ENCODE measurements at places on chromosomes 5 and 9.

DNA sequence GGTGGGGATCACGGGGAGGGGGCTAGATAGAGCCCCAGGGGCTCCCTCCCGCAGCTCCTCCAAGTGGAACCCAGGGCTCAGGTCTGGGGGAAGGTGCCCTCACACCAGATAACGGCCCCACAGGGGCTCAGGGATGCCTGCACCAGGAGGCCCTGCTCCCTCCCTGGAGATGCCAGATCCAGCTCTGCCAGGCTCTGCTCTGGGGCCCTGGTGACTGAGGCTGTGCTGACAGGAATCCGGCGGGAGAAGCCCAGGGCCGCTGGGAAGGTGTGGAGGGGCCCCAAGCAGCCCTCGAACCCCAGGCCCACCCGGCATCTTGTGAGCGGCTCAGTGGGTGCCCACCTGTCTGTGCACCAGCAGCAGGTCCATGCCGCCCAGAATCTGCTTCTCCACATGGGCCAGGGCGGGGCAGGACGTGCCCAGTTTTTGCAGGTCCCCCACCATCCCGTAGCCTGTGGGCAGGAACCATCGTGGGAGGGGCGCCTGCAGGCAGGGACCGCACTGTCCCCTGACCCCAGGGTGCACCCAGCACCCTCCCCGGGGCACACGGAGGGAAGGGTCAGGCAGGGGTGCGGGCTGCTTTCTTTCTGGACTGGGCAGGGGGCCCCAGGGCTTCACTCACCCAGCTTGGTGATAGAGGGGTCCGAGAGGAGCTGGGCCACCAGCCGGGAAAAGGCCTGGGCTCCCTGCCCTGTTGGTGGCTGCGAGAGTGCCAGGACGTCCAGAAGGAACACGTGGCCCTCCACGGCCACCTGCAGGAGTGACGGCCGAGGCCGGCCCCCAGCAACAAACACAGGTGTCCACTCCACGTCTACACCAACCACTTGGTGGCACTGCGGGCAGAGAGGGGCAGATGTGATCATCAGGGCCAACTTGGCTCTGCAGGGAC, 48.9 kb upstream of the NRARP start:
- no peak for DNase-seq

DNA sequence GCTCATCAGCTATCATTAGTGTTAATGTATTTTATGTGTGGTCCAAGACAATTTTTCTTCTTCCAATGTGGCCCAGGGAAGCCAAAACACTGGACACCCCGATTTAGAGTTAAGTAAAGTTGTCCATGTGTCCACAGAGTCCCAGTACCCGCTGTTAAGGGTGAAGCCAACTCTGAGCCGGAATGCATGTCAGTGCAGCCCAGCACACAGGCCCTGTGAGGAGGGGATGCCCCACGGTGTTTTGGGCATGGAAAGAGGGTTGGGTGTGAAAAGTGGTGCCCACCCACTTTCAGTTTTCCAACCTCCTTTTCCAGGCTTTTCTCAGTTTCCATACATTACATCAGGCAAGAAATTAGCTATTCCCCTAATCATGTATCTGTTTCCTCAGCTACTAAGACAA, 24.4 kb downstream of the SHC3 start:
- DNase-seq, result no peak

GRCh38 chr9:91408475-91408874, 15.2 kb downstream of the NFIL3 start:
- no peak for DNase-seq

- DNase-seq, result no peak
These were observed 31.0 kb downstream of the GADD45G start for GRCh38 chr9:89635816-89636215.

GRCh38 chr5:135593141-135593540, 14.3 kb upstream of the CXCL14 start:
- no peak for DNase-seq

GRCh38 chr9:85522459-85523092, 219.2 kb downstream of the AGTPBP1 start:
- DNase-seq, result no peak

GRCh38 chr5:123089914-123090660, 1.0 kb downstream of the PRDM6 start:
- DNase-seq, result no peak

DNA sequence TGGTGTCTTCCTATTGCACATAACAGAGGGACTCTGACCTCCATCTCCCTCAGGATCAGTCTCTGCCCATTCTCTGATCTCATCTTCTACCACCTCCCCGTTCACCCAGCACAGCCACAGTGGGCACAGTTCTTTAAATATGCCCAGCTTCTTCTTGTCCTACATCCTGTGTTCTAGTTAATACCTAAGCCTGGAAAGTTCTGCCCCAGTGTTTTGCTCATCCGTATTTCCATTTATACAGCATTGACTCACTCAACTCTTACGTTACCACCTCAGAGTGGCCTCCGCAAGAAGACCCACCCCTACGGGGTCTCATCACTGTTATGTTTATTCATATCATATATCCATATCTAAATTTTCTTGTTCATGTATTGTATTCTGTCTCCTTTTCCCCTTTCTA, 315.5 kb downstream of the ADGRV1 start:
- DNase-seq, result no peak

DNA sequence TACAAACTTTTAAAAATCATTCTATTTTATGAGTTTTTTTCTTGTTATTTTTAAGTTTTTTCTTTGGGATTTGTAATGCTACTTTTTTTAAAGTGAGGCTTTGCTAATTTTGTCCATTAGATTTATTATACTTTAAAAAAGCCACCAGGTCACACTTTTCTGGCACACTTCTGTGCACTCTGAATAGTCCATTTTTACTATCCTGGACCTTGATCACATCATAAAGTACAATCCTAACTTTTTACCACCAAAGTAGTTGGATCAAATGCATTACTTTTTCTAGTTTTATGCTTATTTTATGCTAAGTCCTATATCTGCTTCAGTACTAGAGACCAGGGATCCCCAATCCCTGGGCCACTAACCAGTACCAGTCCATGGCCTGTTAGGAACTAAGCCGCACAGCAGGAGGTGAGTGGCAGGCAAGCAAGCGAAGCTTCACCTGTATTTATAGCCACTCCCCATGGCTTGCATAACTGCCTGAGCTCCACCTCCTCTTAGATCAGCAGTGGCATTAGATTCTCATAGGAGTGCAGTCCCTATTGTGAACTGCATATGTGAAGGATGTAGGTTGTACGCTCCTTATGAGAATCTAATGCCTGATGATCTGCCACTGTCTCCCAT, 16.0 kb downstream of the FRRS1L start:
- DNase-seq, result no peak

GRCh38 chr5:128775558-128775957, 189.7 kb upstream of the SLC27A6 start:
- DNase-seq, result no peak

GRCh38 chr9:109953300-109953699, 173.3 kb downstream of the PALM2AKAP2 start:
- no peak for DNase-seq

- DNase-seq, result no peak
These were observed 2.5 kb downstream of the SRP19 start for GRCh38 chr5:112863549-112863948.

- no peak for DNase-seq
These were observed 101.3 kb downstream of the PHF2 start for GRCh38 chr9:93677641-93678136.

- no peak for DNase-seq
These were observed 58.6 kb downstream of the GPBP1 start for GRCh38 chr5:57232293-57233033.

DNA sequence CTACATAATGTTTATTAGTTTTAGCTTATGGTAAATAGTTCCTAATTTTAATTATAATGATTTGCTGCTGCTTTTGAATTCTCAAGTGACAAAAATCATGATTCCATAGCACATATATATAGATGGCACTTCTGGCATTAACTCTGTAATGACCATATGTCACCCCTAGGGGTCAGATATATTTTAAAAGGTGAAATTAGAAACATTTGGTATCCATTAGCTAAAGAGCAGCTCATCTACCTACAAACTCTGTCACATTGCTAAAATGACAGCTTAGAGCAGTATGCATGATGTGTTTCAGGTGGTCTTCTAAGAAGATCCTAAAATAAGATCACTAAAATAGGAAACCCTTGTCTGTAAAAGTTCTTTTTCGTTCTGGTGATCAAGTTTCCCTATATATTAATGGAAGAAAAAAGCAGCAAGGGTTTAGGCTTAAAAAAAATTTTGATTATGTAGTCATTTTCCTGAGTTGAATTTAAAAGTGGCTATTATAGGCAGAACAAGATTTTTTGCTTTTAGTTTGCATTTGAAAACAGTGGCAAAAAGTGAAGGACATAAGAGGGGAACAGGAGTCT, 157.7 kb upstream of the POU5F2 start:
- DNase-seq, result no peak

DNA sequence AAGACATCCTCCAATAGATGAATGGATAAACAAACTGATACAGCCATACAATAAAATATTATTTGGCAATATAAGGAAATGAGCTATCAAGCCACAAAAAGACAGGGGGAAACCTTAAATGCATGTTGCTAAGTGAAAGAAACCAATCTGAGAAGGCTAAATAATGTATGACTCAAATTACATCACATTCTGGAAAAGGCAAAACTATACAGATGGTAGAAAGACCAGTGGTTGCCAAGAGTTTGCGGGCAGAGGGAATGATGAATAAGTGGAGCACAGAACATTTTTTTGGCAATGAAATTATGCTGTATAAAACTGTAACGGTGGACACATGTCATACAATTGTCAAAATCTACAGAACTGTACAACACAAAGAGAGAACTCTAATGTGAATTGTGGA, 63.3 kb downstream of the CSF2 start:
- DNase-seq, result no peak

DNA sequence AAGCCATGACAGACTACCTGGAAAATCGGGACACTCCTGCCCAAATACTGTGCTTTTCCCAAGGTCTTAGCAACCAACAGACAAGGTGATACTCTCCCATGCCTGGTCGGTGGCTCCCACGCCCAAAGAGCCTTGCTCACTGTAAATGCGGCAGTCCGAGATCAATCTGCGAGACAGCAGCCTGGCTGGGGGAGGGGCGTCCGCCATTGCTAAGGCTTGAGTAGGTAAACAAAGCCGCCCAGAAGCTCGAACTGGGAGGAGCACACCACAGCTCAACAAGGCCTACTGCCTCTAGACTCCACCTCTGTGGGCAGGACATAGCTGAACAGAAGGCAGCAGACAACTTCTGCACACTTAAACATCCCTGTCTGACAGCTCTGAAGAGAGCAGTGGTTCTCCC, 272.1 kb upstream of the CCNG1 start:
- DNase-seq, result no peak

DNA sequence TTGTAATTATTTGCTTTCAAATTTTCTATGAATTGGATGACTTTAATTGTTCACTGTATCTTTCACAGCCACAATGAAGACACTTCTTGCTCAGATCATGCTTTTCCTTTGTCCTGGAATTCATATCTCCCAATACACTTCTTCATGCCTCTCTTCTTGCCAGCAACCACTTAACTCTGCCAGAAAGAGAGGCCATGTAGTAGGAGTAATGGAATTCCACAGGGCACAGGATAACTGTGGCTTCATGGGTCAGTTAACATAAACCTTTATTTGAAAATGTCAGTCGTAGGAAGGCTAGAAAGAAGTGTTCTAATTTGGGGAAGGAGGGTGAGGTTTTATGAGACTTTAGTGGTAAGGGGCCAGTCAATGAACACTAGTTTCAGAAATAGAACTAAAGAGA, 190.3 kb downstream of the TMEM167A start:
- no peak for DNase-seq

DNA sequence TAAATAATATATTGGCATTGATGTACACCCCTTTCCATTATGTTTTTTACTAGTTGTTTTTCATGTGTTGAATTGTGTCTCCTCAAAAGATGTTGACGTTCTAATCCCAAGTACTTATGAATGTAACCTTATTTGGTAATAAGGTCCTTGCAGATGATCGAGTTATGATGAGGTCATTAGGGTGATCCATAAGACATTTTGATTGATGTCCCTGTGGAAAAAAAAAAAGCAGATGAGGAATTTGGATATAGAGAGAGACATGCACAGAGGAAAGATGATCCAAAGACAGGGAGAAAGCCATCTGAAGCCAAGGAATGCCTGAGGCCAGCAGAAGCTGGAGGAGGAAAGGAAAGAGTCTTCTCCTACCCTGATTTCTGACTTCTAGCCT, 632.7 kb downstream of the TLR4 start:
- no peak for DNase-seq

DNA sequence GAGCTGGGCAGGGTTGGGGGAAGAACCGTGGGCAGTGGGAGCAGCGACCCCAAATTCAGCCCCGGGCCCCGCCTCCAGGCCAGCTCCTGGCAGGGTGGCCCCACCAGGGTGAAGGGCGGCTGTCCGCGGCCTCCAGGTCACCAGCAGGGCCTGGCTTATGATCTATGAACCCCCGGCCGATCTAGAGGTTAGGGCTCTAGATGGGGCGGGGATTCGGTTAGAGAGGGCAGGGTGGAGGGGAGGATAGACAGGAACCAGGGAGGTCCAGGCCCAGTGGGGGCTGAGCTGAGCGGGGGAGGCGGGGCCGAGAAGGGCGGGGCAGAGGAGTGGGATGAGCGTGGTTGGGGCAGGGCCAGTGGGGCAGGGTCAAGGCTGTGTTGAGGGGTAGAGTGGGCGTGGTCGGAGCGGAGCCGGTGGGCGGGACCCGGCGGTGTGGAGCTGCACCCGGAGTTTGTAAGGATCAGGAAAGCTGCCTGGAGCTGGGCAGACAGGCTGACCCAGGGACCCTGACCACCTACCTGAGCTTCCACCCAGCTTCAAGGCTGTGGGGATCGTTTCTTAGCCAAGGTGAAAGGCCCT, 29.3 kb upstream of the OBP2B start:
- DNase-seq, result peak; percentile 53

DNA sequence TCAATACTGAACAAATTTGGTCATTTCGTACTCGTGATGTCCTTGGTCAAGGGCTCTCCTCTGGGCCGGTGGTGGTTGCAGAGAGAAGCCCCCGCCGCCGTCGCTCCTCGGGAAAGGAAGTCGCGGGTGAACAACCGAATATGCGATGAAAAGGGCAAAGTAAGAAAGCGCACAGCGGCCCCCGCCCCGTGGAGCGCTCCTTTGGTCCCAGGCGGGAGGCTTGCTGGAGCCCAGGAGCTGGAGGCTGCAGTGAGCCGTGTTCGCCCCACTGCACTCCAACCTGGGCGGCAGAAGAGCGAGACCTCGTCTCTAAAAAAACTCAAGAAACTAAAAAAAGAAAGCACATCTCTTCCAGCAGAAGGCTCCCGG, 108.4 kb upstream of the LARP1 start:
- DNase-seq, result no peak

DNA sequence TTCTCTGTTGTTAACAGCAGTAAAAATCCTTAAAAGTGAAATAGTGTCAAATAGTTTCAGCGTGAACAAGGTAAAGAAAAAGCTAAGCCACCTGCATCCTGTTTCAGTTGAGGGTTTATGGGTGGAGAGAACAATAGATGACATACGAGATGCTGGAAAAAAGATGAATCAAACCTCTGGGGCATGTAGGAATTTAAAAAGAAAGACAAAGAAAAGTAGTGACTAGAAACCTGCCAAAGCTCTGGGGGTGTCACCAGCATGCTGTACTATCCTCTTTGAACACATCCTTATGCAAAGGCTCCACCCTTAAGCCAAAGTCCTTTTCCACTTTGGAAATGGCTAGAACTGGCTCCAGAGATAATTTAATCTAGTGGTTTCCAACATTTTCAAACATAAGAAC, 22.2 kb downstream of the SCAI start:
- no peak for DNase-seq

- DNase-seq, result no peak
These were observed 52.8 kb downstream of the SEMA4D start for GRCh38 chr9:89444925-89445765.
